ENCODE measurements at places on chromosomes 12 and 14.
A peak's percentile ranks its signal among the peaks of the same experiment; 100 is the strongest.

DNA sequence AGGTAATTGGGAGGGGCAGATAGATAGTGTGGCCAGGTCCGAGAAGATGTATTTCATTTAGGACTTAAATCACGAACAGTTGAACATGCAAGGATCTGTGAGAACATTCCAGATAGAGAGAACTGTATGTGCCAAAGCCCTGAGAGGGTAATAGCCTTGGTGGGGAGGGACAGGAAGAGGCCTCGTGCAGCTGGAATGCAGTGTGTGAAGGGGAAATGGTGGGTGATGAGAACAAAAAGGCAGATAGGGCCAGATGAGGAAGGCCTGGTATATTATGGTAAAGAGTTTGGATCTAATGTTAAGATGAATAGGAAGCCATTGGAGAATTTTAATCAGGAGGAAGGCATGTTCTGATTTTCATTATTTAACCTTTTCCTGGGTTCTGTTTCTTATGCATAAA lies 136.3 kb downstream of the TPH2 start:
- DNase-seq: no peak

- no peak for DNase-seq
Observed at GRCh38 chr12:54616933-54617680, 17.6 kb downstream of the LACRT start.

- DNase-seq: peak; percentile 26
Observed at GRCh38 chr14:96038920-96039632, at the start of gene C14orf132. C14orf132 (plus strand) TSS chr14:96039362; CDS start chr14:96039501, 139 bp downstream.

DNA sequence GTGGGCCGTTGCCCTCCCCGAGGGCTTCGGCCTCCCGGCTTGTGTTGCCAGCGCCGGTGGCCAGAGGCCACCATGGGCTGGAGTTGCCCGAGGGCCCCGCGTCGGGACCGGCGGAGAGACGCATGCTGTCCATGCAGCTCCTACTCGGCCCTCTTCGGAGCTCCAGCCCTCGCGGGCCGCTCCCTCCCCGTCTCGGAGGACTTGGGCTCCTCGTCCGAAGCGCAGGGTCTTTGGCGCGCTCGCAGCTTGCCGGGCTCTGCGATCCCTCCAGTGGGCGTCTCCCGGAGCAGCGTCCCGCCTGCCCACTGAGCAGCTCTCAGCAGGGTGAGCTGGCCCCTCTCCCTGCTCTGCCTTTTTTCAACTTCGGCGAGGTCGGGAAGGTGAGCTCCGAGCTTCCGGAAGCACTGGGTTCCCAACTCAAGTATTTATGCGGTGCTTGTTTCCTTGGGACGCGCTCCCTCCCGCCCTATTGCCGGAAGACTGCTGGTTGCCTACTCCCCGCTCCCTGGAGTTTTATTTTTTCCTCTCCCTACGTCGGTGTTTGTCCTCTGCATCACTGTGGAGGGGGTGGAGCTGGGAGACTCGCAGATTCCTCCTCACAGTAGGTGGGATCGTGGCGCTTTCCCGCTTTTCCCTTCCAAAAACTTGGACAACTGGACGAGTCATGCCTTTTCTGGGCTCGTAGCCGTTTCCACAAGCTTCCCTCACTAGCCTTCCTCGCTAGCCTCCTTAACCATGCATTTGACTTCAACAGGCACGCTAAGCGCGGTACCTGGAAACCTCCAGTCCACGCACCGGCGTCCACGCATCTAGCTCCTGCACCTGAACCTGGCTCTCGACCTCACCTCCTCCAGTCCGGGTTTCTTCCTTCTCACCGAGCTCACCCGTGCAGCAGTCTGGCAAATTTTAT lies at the start of gene AVPR1A:
Gene AVPR1A, minus strand, starts transcription at position 489 of the 910 bp plus-strand sequence. Its CDS starts 365 bp downstream, at position 124.
- no peak for DNase-seq

DNA sequence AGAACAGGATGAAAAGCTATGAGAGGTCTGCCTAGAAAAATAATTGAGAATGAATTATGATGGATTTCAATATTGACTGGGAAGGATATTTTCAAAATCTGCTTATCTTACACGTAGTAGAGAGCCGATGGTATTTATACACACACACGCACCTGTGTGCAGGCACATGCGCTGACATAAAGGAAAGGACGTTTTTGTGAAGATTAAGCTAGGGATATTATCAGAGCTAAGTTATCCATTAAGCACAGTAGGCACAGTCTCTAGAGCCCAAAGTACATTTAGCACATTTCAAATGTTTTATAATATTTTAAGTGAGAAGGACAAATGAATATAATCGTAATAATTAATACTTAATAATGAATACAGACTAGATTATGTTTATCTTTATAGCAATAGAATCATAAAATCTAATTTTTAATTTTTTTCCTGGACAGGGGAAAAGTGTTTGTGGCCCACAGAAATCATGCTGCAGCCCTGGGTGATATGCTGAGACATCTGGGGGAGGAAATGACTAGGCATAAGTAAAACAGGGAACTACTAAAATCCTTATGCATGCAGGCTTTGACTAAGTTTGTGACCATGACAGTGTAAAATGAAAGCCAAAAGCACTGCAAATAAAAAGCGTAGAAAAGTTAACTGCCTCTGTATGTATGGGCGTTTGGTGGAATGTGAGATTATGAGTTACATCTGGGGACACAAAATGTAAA lies 146.1 kb downstream of the KITLG start:
- DNase-seq: no peak

DNA sequence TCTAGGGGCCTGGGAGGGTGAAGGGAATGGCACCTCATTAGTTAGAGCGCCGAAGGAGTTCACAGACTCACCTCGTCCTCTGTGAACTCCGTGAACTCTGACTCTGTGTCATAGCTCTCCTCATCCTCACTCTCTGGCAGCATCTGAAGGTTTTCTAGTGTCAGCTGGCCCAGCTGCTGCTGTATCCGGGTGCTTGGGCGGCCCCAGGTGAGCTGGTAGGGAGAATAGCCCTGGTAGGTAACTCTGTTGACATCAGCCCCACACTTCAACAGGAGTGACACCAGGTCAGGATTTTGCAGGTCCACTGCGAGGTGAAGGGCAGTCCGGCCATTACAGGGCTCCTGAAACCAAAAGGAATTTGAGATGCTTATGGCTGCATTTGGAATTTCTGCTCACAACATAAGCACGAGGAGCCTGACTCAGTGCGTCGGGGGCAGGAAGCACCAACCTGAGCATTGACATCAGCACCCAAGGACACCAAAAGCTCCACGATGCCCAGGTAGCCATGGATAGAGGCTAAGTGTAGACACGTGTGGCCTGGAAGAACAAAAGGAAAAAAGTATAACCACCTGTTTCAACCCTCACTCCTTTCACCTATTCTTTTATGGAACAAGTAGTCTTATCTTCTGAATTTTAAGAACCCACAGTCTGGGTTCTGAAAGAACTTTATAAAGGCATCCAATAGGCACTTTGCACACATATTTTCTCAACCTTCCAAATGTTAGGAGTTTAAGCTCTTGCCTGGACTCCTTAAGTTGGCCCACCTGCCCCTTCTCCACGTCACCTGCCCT lies 2.0 kb downstream of the NFKBIA start:
- DNase-seq: peak; percentile 51

GRCh38 chr14:61025251-61026223 lies 44.5 kb downstream of the SLC38A6 start:
- DNase-seq: peak; percentile 65

Data from CD4-positive, alpha-beta T cell treated with Interleukin-2 at 100 ng/mL for 4 hours (primary cell).